ENCODE measurements at places on chromosomes 2 and 18. TPM values are rescaled to one million over a fixed set of nuclear protein-coding genes. Genes with fewer than 3 reads are reported as not detected.

Gene RETSAT
- 35.7 TPM for total RNA-seq

Gene CIB4
- not detected for total RNA-seq

Gene CKAP2L
- total RNA-seq, result 0.55 TPM

Gene IL18R1
- 97.6 TPM for total RNA-seq

Gene COBLL1
- total RNA-seq, result 86.2 TPM

Gene UGT1A4
- not detected for total RNA-seq

Gene DLX2
- total RNA-seq, result not detected

Gene ALLC
- not detected for total RNA-seq

Gene TGFA
- 6.8 TPM for total RNA-seq

Gene E2F6
- 9.5 TPM for total RNA-seq

Gene ALPG
- total RNA-seq, result not detected

Gene RAB17
- total RNA-seq, result 2.2 TPM

Gene XDH
- total RNA-seq, result not detected
